ENCODE measurements at places on chromosomes 1 and 21. TPM values are rescaled to one million over a fixed set of nuclear protein-coding genes. Genes with fewer than 3 reads are reported as not detected.

WNT9A gene
- 2.8 TPM for total RNA-seq

MYOC gene
- total RNA-seq: not detected

CELA2B gene
- not detected for total RNA-seq

TPTE gene
- total RNA-seq: not detected

APP gene
- 540 TPM for total RNA-seq

EBNA1BP2 gene
- 50.1 TPM for total RNA-seq

GJA8 gene
- not detected for total RNA-seq

Data from parietal lobe (tissue), 2 donors.